ENCODE measurements at places on chromosomes 7 and 10. TPM values are rescaled to one million over a fixed set of nuclear protein-coding genes. Genes with fewer than 3 reads are reported as not detected.

NANOS1 gene
- 2.9 TPM for total RNA-seq

SRGN gene
- 96.3 TPM for total RNA-seq

NPC1L1 gene
- total RNA-seq: 0.06 TPM

AOC1 gene
- total RNA-seq: 0.02 TPM

ORAI2 gene
- 31.0 TPM for total RNA-seq

ZNF425 gene
- 1.4 TPM for total RNA-seq

NKX6-2 gene
- total RNA-seq: 0.91 TPM

LIPF gene
- total RNA-seq: not detected

CRYGN gene
- not detected for total RNA-seq

TRIM50 gene
- not detected for total RNA-seq

KIAA1549 gene
- 6.0 TPM for total RNA-seq

CYP3A7 gene
- total RNA-seq: 0.05 TPM

PRKAR2B gene
- 2.3 TPM for total RNA-seq

CD36 gene
- total RNA-seq: not detected

Measured in A549 treated with AZD2906 at 1 μM for 4 hours (cell line).